ENCODE measurements at places on chromosomes 6 and 20. TPM values are rescaled to one million over a fixed set of nuclear protein-coding genes. Genes with fewer than 3 reads are reported as not detected.

CCN6 gene
- polyA plus RNA-seq, result 0.58 TPM

YIPF3 gene
- 135 TPM for polyA plus RNA-seq

LY6G6C gene
- 0.45 TPM for polyA plus RNA-seq

DNA sequence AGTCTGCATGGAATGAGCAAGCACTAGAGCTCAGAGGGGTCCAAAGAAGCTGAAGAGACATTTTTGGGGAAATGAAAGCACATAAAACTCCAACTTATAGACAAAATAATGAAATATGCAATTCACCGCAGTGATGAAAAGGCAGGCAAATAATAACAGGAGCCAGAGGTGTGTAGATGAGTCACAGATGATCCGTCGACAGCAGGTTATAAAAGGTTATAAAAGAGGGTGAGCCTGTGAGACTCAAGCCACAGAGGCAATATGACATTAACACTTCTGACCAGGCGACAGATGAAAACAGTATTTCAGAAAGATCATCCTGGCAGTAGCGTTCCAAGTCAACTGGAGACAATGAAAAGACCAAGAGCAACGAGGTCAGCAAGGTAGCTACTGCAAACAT lies 35.8 kb upstream of the ANKRD60 start:
- no peak for DNase-seq

- no peak for DNase-seq
Observed at GRCh38 chr6:108423982-108424705, 129.3 kb downstream of the AFG1L start.

GRCh38 chr6:52645976-52646375 lies 24.9 kb upstream of the TMEM14A start:
- DNase-seq, result no peak

GRCh38 chr6:18115356-18115755 lies 7.1 kb downstream of the NHLRC1 start:
- DNase-seq, result no peak

- no peak for DNase-seq
Observed at GRCh38 chr20:38450412-38450975, 15.4 kb upstream of the SNHG17 start.

GRCh38 chr20:51388227-51388626 lies 154.3 kb downstream of the NFATC2 start:
- DNase-seq, result no peak

Measured in right lung (tissue), 10 donors.